ENCODE measurements at places on chromosomes 3 and 15. TPM values are rescaled to one million over a fixed set of nuclear protein-coding genes. Genes with fewer than 3 reads are reported as not detected.

The AMT gene
- total RNA-seq = 0.38 TPM

The RBP2 gene
- not detected for total RNA-seq

The C3orf70 gene
- total RNA-seq = 0.03 TPM

The UBAP1L gene
- 1.3 TPM for total RNA-seq

The ABTB1 gene
- 19.4 TPM for total RNA-seq

The P3H2 gene
- total RNA-seq = 34.5 TPM

The KIF15 gene
- 7.9 TPM for total RNA-seq

The TMIE gene
- total RNA-seq = 0.17 TPM

The KLHL40 gene
- not detected for total RNA-seq

The LYZL4 gene
- not detected for total RNA-seq

The CPNE9 gene
- total RNA-seq = 0.30 TPM

The LRRIQ4 gene
- not detected for total RNA-seq

The NOX5 gene
- total RNA-seq = 0.13 TPM

The RTP3 gene
- not detected for total RNA-seq

The LTK gene
- 0.09 TPM for total RNA-seq

The AGBL1 gene
- not detected for total RNA-seq

The LINGO1 gene
- 10.5 TPM for total RNA-seq

The TMEM158 gene
- total RNA-seq = 11.2 TPM

The MEX3B gene
- total RNA-seq = 3.2 TPM

The GABRR3 gene
- total RNA-seq = not detected
